CD8-positive, alpha-beta T cell (primary cell): ENCODE measurements at places on chromosomes 1 and 21.

- no peak for DNase-seq
These were observed 65.2 kb upstream of the GFI1 start for GRCh38 chr1:92551916-92552315.

GRCh38 chr1:153100245-153100644 is 5.9 kb upstream of the SPRR2E start:
- DNase-seq: no peak

- DNase-seq: no peak
These were observed 11.2 kb downstream of the PLA2G2F start for GRCh38 chr1:20150326-20150705.

- DNase-seq: no peak
These were observed 7.6 kb downstream of the SLC19A2 start for GRCh38 chr1:169478094-169478672.

- DNase-seq: no peak
These were observed 29.5 kb upstream of the TRAPPC10 start for GRCh38 chr21:43982489-43983078.

DNA sequence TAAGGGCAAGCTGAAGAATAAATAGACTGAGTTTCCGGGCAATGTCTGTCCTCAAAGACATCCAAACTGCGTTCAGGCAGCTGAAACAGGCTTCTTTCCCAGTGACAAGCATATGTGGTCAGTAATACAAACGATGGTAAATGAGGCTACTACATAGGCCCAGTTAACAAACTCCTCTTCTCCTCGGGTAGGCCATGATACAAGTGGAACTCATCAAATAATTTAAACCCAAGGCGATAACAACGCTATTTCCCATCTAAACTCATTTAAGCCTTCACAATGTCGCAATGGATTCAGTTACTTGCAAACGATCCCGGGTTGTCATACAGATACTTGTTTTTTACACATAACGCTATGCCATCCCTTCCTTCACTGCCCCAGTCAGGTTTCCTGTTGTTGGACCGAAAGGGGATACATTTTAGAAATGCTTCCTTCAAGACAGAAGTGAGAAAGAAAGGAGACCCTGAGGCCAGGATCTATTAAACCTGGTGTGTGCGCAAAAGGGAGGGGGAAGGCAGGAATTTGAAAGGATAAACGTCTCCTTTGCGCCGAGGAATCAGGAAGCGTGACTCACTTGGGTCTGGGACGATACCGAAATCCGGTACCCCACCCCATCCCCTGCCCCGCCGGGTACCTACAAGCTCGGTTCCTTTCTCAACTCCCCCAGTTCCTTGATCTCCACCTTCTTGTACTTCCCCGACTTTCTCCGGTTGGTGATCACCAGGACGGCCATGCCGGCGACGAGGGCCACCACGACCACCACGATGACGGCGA is 1.3 kb downstream of the TACSTD2 start:
- no peak for DNase-seq

- DNase-seq: no peak
These were observed 28.6 kb downstream of the KIF26B start for GRCh38 chr1:245183429-245183828.

- DNase-seq: no peak
These were observed 797 bp downstream of the CC2D1B start for GRCh38 chr1:52365071-52365745.

DNA sequence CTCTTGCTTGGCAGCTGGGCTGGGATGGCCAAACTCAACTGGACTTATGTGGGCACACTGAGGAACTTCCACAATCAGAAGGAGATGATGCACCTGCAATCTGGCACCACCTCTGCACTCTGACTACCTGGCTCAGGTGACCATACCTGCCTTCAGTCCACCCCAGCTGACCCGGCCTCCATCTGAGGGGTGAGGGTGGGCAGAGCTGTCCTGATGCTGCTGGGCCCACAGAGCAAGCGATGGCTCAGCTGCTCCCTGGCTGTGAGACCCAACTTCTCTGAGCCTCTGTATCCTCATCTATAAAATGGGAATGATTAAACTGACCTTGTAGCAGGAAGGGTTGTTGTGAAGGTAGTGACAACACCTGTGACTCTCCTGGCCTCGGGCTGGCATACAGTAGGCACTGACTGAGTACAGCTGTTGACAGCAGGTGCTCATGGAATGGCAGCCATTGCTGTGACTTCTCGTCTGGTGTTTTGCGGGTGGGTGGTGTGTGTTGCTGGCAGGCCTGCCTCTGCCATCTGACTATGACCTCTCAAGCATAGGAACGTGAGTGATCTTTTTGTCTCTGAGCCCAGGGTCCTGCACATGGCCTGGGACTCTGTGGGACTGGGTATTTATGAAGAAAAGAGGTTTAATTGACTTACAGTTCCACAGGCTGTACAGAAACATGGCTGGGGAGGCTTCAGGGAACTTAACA is 438.5 kb downstream of the PTPRU start:
- no peak for DNase-seq

GRCh38 chr1:20962576-20963258 is 175.6 kb upstream of the HP1BP3 start:
- DNase-seq: no peak

DNA sequence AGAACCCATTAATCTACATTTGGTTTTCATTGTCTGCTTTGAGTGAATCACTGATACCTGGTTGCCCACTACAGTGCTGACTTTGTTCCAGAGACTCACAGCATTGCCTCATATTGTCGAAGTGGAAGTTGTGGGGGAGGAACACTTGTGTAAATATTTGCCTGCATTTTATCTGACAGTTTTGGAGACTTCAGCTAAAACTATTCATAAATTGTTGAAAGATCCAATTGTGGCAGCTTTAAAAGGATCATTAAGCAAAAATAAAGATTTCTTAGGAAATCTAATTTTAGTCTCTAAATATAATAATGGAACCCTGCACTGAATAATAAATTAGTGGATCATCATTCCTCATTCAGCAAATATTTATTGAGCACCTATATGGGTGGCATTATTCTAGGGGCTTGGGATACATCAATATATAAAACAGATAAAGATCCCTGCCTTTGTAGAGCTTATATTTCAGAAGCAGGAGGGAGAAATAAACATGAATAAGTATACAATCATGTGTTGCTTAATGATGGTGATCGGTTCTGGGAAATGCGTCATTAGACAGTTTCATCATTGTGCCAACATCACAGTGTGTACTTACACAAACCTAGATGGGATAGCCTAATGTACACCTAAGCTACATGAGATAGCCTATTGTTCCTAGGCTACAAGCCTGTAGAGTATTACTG is 73.5 kb downstream of the OSBPL9 start:
- no peak for DNase-seq

DNA sequence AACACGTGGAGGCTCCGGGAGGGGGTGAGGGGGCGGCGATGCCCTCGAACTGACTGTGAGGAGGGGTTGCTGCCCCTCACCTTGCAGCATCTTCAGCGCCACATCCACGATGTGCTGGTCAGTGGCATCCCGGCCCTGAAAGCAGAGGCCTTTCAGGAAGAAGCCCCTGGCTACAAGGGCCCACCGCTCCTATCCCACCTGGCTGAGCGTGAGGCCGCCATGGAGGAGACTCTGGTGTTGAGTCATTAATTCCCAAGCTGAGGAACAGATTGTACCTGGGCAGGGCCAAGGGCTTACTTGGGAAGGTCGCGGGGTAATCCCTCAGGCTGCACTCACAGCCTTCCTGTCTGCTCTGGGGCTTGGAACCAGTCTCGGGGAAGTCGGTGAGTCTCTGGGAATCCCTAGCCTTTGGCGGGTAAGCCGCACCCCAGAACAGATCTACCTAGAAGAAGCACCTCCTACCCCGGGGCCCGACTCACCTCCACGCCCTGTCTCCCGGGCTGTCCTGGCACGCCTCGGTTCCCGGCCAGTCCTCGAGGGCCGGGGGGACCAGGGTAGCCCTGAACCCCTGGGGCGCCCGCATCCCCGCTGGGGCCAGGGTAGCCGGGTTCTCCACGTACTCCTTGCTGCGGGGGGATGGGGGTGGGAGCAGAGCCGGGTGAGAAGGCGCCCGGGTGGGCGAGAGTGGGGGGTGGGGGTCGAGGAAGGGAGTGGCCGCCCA is 13.9 kb downstream of the COL9A2 start:
- no peak for DNase-seq

- DNase-seq: no peak
These were observed 167.2 kb upstream of the PROX1 start for GRCh38 chr1:213820362-213821149.

DNA sequence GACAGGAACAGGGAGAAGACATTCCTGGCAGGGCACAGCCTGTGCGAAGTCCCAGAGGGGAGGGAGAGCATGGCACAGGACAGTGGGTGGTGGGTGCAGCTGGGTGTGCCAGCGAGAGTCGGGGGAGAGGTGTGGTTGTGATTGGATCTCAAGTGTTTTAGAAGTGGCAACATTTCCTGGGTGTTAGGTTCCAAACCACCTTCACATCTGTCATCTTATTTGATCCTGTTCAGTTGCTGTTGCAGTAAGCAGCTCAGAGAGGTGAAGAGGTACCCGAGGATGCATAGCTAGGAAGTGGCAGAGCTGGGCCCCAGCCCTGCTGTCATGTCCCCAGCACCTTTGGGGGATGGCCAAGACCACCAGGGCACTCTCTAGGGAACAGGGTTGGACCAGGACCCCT is 22.0 kb upstream of the DISP3 start:
- DNase-seq: no peak

DNA sequence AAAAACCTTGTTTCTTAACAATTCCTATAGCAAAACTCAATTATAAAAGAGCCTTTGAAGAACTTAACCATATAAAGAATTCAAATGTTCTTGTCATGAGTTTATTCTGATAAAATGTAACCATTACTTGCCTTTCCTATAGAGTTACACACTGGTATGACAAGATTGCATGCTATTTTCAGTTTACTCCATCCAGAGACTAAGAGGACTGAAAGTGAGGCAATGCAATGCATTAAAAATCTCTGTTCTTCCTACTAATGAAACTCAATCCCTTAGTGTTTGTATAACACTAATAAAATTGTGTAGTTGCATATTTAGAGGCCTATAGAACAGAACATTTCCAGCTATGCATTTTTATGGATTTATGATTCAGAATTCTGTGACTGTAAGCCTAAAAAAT is 88.1 kb downstream of the COP1 start:
- DNase-seq: no peak

GRCh38 chr21:42156690-42157605 is 62.0 kb upstream of the ABCG1 start:
- no peak for DNase-seq

GRCh38 chr1:83932281-83932680 is 66.7 kb downstream of the TTLL7 start:
- no peak for DNase-seq

DNA sequence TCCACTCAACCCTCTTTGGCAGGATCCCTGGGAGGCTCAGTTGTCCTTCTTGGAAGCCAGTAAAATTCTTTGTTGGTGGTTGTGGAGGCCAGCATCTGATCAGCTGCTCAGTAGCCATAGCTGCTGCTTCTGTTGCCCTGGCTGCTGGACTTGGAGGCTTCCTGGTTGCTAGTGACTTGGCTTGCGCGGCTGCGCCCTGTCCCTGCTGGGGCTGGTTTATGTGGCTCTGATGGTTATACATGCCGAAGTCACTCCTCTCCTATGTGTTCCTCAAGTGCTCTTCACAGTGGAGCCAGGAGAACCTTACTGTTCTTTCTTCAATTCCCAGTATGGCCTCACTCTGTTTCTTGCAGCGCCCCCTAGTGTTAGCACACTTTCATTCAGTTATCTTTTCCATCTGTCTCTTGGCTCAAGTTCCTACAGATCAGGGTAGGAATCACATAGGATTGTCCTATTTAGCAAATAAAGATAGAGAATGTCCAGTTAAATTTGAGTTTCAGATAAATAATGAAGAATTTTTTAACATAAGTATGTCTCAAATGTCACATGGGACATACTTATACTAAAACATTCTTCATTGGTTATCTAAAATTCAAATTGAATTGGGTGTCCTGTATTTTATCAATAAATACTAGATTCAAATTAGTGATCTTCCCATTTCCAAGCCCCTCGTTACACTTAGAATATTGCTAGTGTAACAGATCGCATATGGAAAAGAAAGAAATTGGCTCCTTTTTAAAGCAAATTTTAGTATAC is 176.5 kb downstream of the TGFB2 start:
- no peak for DNase-seq

- DNase-seq: no peak
These were observed 20.5 kb upstream of the BCL10 start for GRCh38 chr1:85296980-85297379.

- DNase-seq: no peak
These were observed 404.3 kb downstream of the NTNG1 start for GRCh38 chr1:107545056-107545577.

DNA sequence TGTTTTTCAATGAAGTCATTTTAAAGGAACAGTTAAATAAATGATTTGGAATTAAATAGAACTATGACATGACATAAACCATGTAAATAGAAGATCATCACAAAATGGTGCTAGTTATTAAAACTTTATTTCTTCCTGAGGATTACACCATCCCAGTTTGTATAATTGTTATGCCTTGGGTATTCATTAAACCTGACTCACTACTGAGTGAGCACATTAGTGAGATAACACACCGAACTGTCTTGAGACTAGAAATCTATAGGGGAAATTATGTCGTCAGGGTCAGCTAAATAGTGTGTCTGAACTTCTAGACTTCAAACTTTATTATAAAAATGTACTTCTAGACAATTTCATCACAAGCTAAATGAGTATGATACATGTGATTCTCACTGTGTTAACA is 189.4 kb downstream of the NCAM2 start:
- no peak for DNase-seq

GRCh38 chr1:59083946-59084865 is 212.7 kb upstream of the FGGY start:
- DNase-seq: no peak

GRCh38 chr1:83978056-83978455 is 20.9 kb downstream of the TTLL7 start:
- no peak for DNase-seq

DNA sequence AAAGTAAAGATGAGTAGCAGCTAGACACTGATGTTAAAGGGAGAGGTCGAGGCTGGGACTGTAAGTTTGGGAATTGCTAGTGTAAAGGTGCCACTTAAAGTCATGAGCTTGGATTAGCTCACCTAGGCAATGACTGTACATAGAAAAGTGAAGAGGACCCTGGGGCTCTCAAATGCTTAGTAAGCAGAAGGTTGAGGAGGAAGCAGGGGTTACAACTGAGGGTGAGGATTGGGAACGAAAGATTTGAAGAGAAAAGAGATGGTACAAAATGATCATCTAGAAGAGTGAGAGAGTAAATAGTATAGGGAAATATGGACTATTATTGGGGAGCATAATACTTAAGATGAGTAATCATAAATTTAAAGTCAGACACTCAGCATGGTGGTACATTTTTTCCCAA is 63.1 kb upstream of the TNFSF4 start:
- DNase-seq: no peak
